Effector memory CD4-positive, alpha-beta T cell (primary cell): ENCODE measurements at places on chromosomes 11 and 22.

GRCh38 chr22:29301716-29302401, 4.6 kb upstream of the GAS2L1 start:
- no peak for DNase-seq

DNA sequence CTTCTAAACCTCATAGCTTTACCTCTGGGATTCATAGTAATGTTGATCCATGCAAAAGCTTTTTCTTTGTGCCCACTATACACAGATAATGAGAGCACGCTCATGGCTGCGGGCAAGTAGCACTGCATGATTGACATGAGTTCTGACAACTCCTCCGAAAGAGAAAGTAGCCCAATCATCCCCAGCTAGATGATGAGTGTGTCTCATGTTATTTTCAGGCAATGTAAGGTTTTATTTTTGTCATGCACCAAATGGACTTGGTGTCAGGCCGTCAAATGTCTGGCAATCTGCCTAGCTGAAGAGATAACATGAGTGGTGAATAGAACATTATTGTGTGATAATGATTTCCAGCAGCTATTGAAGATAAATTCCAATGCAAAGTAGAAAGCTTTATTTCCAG, 662.6 kb downstream of the NTM start:
- DNase-seq = no peak

- no peak for DNase-seq
Measured at GRCh38 chr11:78228467-78228866, 39.7 kb downstream of the USP35 start.

GRCh38 chr11:131688048-131688693, 317.8 kb downstream of the NTM start:
- DNase-seq = no peak

GRCh38 chr11:47442514-47442913, 6.4 kb downstream of the RAPSN start:
- no peak for DNase-seq

DNA sequence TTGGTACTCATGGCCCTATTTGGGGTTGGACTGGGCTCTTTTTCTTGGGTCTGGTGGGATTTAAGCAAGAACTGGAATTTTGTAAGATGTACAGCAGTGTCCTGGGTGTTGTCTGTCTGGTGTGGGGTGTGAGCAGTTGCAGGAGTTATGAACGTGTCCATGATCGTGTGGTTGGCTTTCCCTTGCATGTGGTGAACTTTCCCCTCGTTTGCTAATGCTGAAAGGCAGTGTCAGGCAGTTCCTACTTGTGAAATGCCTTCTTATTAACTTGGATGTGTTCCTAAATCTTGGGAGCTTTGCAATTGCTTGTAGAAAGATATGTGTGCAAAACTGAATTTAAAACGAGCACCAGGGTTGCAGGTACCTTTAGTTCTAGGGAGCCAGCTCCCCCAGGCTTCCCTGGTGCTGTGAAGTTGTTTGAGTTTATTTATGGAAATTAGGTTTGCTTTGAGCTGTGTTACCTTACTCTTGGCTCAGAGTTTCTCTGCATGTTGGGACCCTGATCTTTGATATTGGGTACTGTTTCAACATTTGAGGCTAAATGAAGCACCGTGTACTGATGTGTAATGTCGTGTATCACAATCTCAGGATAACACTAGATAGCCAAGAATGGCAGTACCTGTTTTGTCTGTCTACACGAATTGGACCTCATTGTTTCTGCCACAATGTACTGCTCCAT, 35.8 kb upstream of the HSD17B12 start:
- DNase-seq = no peak

- DNase-seq = no peak
Measured at GRCh38 chr11:10107497-10107896, 186.5 kb downstream of the SBF2 start.

DNA sequence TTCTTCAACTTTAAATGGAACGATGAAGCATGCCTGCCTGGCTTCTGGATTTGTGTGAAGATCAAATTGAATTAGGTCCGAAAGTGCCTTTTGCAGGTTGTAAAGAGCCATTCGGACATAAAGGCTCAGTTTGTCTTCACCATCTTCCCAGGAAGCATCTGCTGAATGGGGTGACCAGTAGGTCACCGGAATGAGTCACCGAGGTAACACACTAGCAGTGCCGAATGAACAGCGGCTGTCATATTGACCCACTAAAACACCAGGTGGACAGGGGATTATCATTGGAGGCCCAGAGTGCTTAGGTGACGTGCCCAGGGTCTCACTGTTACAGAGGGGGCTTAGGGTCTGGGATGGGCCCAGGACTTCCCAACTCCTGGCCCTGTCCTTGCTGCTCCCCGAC, 43.1 kb upstream of the MYH9 start:
- DNase-seq = no peak

- peak; percentile 79 for DNase-seq
Measured at GRCh38 chr11:117985953-117986887, at the start of gene IL10RA. Gene IL10RA (plus strand): TSS chr11:117986394. CDS start chr11:117986468, 74 bp downstream.

DNA sequence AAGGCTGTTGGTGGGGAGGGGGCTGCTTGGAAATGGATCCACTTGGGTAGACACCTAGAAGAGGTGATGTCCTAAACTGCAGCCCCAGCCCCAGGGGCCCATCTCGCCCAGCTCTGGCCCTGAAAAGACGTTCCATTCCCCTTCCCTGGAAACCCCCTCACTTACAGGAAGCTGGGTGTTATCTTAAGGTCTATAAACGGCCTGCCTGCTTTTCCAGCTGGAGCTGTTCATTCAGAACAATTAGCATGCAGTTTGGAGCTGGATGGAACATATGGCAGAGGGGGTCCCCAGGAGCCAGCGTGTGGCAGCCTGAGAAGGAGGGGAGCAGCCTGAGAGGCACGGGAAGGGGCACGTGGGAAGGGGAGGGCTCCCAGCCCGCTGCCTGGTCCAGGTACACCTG, 139.6 kb downstream of the PKNOX2 start:
- no peak for DNase-seq

GRCh38 chr11:78251083-78251775, 62.5 kb downstream of the USP35 start:
- DNase-seq = no peak

GRCh38 chr11:103898577-103899336, 137.7 kb upstream of the DDI1 start:
- DNase-seq = no peak

DNA sequence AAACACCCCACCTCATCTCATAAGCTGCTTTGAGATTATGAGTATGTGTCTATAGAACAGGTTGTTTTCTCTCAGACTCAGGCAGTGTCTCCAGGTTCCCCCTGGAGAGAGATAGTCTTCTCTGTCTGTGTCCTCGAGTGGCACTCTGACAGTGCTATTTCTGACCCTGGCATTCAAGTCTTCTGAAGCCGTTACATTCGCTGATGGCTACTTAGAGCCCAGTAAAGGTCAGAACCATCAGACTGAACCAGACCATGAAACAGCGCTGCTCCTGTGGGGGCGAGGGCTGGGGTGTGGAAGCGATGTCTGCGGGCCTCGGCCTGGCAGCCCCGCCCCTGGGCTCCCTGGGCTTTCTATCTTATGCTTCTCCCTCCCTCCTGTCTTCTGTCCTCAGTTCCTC, 23.5 kb downstream of the SHISA8 start:
- no peak for DNase-seq

GRCh38 chr11:115193914-115194801, 310.1 kb downstream of the CADM1 start:
- no peak for DNase-seq

GRCh38 chr11:66290330-66290621, 1.3 kb upstream of the YIF1A start:
- DNase-seq = no peak

GRCh38 chr11:93288079-93288478, 42.5 kb upstream of the DEUP1 start:
- DNase-seq = no peak

DNA sequence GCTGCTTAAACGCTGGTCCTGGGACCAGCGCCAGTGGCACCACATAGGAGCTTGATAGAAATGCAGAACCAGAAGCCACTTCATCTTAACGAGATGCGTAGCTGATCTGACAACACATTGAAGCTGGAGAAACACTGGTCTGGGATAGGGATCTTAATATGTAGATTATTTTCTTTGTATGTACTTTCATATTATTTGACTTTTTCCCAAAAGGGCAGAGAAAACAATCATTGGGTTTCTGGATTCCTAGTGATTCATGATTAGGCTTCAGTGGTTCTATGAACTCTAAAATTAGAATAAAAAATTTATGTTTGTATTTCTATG, 12.3 kb downstream of the MPEG1 start:
- DNase-seq = no peak

- DNase-seq = no peak
Measured at GRCh38 chr11:120398132-120398531, 61.9 kb downstream of the ARHGEF12 start.

- DNase-seq = no peak
Measured at GRCh38 chr11:102488208-102488607, 35.6 kb upstream of the TMEM123 start.

GRCh38 chr11:11178671-11179638, 174.1 kb downstream of the CSNK2A3 start:
- no peak for DNase-seq

DNA sequence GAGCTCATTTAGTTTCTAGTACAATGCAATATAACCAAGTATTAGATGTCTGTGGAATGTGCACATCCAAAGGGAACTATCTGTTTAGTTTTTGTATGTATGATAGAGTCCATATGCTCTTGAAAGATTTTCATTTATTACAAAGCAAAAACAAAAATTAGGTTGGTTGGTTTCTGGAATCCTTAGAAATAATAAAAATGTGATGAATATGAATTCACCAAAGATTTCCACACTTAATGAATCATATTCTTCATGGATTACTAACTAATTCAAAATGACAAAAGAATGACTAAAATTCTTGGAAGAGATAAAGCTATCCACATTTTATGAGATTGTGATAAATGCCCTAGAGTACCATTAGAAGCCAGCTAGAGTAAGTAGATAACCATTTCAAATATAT, 261.1 kb downstream of the SBF2 start:
- DNase-seq = no peak

DNA sequence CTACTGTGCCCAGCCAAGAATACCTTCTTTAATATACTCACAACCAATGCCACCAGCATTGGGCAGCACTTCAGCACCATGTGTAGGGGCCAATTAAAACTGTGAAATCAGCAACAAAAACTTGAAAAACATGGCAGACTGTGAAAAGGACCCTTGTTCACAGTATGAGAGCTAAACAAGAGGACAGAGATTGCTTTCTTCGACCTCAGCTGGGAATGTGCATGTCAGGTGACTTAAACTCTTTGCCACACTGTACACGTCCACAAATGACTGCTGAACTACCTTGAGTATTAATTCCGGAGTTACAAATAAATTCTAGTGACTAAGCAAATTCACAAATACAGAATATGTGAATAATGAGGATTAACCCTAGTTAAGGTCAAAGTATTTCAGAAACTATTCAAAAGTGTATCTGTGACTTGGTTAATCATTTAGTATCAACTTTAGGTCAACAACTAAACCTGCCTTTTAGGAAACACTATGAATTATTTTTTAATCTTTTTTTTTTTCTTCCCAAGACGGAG, 33.0 kb downstream of the DDX6 start:
- no peak for DNase-seq
